Activated naive CD8-positive, alpha-beta T cell treated with anti-CD3 and anti-CD28 coated beads, Interleukin-2, amount 50 U/mL, for 24 hours (primary cell): ENCODE measurements at places on chromosomes 6 and 20.

DNA sequence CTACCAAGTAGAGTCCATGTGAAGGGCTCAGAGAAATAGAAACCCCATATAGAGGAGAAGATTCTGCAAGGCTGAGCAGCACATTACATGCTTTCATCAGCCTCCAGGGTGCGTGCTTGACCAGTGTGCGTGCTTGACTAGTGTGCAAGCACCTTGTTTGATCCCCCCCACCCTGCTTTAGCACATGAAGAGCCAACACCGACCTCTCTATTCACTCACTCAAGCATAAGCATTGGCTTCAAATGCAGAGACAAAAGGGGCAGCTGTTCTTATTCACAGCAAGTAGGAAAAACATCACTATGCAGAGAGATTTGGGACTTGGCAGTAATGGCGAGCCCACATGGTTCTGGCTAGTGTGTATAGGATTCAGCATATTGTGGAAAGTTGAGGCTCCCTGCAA lies 278.7 kb upstream of the RNF217 start:
- DNase-seq, result no peak

- DNase-seq, result no peak
Measured at GRCh38 chr20:41394081-41394480, 27.5 kb upstream of the EMILIN3 start.

DNA sequence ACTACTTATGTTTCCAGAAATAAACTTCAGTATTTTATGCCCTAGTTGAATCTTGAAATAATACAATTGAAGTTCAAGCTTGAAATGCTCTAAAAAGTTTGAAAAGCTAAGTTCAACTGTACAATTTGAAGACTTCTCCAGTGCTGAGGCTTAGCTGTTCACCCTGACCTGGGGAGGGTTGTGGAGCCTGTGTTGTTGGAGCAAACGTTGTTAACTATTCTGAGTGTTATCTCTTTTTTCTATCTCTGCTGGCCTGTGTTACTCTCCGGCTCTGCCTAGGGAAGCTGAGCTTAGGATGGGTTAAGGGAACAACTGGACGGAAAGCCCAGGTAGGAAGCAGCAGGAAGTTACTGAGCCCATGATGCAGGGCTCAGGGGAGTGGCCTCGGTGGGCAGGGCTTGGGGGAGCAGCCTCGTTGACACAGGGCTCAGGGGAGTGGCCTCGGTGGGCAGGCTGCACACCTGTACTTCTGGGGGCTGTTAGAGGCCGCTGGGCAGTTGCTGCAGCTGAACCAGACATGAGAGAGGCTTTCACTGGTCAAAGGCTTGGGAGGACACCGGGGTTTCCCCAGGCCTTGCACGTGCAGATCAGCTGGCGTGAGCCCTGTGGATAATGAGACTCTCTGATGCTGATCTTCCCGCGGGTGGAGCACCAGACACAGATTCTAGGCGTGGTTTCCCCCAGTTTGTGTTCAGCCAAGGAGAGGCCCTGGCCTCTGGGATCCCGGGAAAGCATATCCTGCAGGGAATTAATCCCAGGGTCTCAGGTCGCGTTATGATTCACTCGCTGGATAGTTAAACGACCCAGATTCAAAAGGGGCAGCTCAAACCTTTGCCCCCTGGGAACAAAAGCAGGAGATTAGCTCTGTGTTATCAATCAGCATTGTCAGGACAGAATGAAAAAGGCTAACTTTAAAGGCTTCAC lies 58.9 kb downstream of the ERMARD start:
- no peak for DNase-seq

- peak; percentile 33 for DNase-seq
Measured at GRCh38 chr20:62980970-62981369, 25.8 kb downstream of the BHLHE23 start.

- DNase-seq, result no peak
Measured at GRCh38 chr20:44478206-44478605, 2.5 kb downstream of the TTPAL start.

- no peak for DNase-seq
Measured at GRCh38 chr6:112026933-112027332, 27.0 kb upstream of the CCN6 start.

GRCh38 chr6:169251822-169252504 lies 1.7 kb downstream of the THBS2 start:
- no peak for DNase-seq

DNA sequence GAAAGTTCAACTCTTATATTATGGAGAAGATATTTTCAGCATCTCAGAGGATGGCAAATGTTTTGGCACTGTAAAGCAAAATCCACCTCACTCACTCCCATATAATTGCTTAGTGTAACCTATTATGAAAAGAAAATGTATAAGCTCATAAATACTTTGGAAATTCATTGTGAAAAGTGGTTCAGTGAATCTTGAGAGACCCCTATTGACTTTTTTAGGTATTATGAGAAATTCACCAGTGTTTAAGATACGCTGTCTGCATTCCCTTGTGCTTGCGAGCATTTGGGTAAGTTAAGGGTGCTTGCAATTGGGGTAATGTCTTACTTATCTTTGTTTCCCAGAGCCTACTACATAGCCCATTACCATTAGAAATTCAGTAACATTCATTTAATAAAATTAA lies 66.3 kb upstream of the BMP5 start:
- no peak for DNase-seq

DNA sequence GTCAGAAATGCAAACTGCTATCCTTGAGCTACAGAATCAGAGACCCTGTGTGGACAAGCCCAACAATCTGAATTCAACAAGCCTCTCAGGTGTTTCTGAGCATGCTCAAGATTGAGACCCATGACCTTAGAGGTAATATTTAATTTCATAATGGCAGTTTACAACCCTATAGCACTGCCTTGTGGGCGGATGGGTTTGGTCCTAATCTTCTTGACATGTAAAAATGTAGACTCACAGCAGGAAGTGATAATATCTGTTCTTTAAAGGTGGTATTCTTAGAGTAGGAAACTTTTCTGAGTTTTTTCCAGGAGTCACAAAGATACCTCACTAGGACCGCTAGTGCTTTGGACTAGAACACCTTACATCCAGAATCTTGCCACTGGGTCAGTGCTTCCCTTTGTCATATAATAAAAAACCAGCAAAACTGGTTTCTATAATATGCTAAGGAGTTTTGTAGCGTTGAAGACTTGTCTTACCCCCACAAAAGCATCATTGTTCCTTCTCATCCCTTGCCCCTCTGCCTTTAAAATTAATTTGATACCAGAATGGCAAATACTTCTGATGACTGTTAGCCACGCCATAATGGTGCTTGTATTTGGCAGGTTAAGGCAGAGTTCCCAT lies 52.6 kb downstream of the E2F3 start:
- DNase-seq, result no peak

- peak; percentile 62 for DNase-seq
Measured at GRCh38 chr20:43983359-43983758, 68.7 kb downstream of the TOX2 start.

GRCh38 chr20:20699144-20699543 lies 13.3 kb downstream of the RALGAPA2 start:
- DNase-seq, result no peak

- DNase-seq, result no peak
Measured at GRCh38 chr20:25532015-25532751, 53.1 kb downstream of the NINL start.

- no peak for DNase-seq
Measured at GRCh38 chr6:90113389-90113788, 183.3 kb downstream of the BACH2 start.

DNA sequence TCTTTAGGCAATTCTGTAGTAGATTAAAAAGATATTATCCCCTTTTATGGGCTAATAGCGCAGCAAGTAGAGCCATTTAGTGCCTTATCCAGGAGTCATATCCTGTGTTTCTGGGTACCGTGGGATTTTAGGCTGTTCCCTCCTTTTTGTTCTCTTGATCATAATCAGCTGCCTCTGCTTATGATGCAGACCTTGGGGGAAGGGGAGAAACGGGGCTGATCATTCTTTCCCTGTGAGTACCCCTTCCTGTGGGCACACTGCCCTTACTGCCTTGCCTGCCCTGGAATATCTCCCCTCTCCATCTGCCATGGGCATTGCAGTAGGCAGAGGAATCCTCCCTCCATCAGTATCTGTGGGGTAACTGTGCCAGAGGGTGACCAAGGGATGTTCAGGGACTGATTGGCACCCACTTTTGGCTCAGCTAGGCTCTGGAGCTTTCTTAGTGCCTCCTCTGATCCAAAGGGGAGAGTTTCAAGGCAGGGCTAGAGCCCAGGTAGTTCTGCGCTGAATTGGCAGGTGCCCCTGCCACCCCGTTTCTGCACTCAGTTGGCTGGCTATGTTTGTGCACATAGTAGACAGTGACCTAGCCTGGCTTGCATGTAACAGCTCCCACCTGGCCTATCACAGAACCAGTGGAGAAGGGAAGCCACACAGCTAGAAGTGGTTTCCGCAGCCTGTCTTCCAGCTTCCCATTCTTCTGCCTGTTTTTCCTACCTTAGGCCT lies 103.3 kb downstream of the FIG4 start:
- no peak for DNase-seq

GRCh38 chr6:32637883-32638282 lies 677 bp downstream of the HLA-DQA1 start:
- no peak for DNase-seq

- no peak for DNase-seq
Measured at GRCh38 chr20:15951658-15952057, 621.6 kb downstream of the KIF16B start.

GRCh38 chr6:126477678-126478077 lies 137.8 kb downstream of the CENPW start:
- DNase-seq, result no peak

DNA sequence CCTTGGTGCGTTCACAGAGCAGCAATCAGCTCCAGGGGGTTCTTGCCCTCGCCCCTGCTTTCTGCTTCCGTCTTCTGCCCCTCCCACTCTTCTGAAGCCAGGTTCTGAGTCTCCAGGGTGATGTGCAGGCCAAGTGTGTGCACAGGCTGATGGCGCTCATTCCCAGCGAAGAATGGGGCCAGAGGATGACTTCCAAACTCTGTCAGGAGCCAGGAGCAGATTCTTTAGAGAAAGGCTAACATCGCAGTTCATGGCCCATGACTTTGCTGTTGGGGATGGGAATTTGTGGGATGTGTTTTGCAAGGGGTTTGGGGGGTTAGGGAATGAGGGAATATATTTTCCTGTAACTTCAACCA lies 56.1 kb upstream of the CCN6 start:
- no peak for DNase-seq

DNA sequence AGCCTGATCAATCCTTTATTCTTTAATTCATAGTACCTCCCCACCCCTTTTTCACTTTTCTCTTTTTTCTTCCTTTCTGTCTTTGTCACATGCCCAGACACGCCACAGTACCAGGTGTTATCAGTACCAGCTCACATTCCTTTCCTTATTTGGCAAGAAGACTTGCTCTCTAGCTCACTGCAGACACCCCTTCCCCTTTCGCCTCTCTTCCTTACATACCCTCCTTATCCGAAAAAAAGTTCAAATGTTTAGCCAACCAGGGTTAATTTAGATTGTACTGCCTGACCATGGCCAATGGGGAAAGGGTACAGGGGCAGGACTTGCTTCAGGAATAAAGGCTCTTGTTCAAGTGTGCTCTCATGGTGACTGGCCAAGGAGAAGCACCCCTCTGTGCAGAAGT lies 9.3 kb upstream of the SIRPB2 start:
- DNase-seq, result no peak

DNA sequence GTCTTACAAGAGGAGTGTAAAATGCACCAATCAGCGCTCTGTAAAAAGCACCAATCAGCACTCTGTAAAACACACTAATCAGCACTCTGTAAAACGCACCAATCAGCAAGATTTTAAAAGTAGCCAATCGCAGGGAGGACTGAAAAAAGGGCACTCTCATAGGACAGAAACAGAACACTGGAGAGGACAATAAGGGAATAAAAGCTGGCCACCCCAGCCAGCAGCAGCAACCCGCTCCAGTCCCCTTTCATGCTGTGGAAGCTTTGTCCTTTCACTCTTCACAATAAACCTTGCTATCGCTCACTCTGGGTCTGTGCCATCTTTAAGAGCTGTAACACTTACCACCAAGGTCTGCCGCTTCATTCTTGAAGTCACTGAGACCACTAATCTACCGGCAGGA lies 1.7 kb upstream of the AIG1 start:
- DNase-seq, result no peak

GRCh38 chr20:44014807-44015732 lies 100.4 kb downstream of the TOX2 start:
- no peak for DNase-seq

GRCh38 chr20:32538526-32538939 lies 46.6 kb downstream of the NOL4L start:
- no peak for DNase-seq

- no peak for DNase-seq
Measured at GRCh38 chr6:89564752-89565427, 73.7 kb downstream of the LYRM2 start.

GRCh38 chr6:114886670-114887436 lies 544.0 kb upstream of the HS3ST5 start:
- DNase-seq, result no peak

- DNase-seq, result no peak
Measured at GRCh38 chr20:24729896-24730605, 219.0 kb upstream of the CST7 start.

DNA sequence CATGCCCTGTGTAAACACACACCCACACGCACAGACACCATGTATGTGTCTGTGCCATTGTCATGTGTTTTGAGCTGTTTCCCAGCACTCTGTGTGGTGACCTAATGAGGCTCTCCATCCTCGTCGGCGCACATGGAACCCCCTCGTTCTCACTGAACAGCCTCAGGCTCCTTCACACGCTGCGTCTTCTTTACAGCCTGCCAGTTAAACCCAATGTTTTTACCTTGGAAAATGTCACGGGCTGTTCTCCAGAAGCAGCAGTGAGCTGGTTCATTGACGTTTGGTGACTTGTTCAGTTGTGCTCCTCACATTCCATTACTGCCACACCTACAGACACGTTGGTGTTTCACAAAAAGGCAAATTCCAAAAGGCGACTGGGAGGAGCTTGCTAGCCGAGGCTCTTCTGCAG lies 201.0 kb upstream of the FOXQ1 start:
- DNase-seq, result no peak

DNA sequence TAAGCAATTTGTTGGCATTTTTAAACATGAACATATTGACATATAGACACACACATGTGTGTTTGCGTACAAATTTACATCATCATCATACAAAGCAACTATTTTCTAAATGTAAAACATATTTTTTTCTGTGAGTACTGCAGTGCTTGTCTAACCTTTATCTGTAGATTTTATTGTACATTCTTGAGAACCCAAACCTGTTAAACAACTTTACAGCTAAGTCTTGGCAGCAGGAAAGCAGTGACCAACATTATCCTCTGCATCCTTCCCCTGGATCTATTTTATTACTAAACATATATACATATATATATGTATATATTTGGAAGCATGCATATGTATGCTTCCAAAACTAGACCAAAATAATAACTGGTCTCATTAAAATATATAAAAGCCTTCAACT lies 10.4 kb upstream of the PLCB1 start:
- DNase-seq, result no peak
